IMR-90 (cell line): ENCODE measurements at places on chromosomes 3 and 15. TPM values are rescaled to one million over a fixed set of nuclear protein-coding genes. Genes with fewer than 3 reads are reported as not detected.

The GOLGA8J gene
- not detected in 2 replicates for polyA plus RNA-seq

The ROPN1 gene
- 0.03 TPM in 1 of 2 replicates, not detected in the other for polyA plus RNA-seq

The ST8SIA2 gene
- polyA plus RNA-seq, result not detected in 2 replicates

The IL20RB gene
- 0.72 and 0.97 TPM in 2 replicates for polyA plus RNA-seq

The TM2D3 gene
- polyA plus RNA-seq, result 34.5 and 35.5 TPM in 2 replicates

The SGO1 gene
- polyA plus RNA-seq, result 2.9 and 3.2 TPM in 2 replicates

The PLXND1 gene
- 64.5 and 67.1 TPM in 2 replicates for polyA plus RNA-seq

The CCR1 gene
- polyA plus RNA-seq, result not detected in 2 replicates

The TM4SF4 gene
- polyA plus RNA-seq, result 0.60 and 0.67 TPM in 2 replicates

The SKOR1 gene
- 0.03 and 0.06 TPM in 2 replicates for polyA plus RNA-seq

The PARP6 gene
- 44.7 and 45.1 TPM in 2 replicates for polyA plus RNA-seq

The MYO5C gene
- 0.03 and 0.07 TPM in 2 replicates for polyA plus RNA-seq

The GP9 gene
- not detected in 2 replicates for polyA plus RNA-seq

The SCG3 gene
- 0.02 TPM in 1 of 2 replicates, not detected in the other for polyA plus RNA-seq

The CDHR4 gene
- polyA plus RNA-seq, result 0.07 TPM in 1 of 2 replicates, not detected in the other

The NLGN1 gene
- 1.1 and 1.8 TPM in 2 replicates for polyA plus RNA-seq

The ARNT2 gene
- polyA plus RNA-seq, result 16.7 and 18.2 TPM in 2 replicates

The MKRN2OS gene
- polyA plus RNA-seq, result not detected in 2 replicates

The GANC gene
- polyA plus RNA-seq, result 6.7 and 7.1 TPM in 2 replicates

The LTK gene
- 0.62 and 0.77 TPM in 2 replicates for polyA plus RNA-seq

The IQCF6 gene
- polyA plus RNA-seq, result not detected in 2 replicates
